ENCODE measurements at places on chromosomes 6 and 20. TPM values are rescaled to one million over a fixed set of nuclear protein-coding genes. Genes with fewer than 3 reads are reported as not detected.

The AP5S1 gene
- polyA plus RNA-seq = 15.1 TPM

The PRR18 gene
- 22.1 TPM for polyA plus RNA-seq

The B3GAT2 gene
- polyA plus RNA-seq = 3.6 TPM

The ADGRG6 gene
- polyA plus RNA-seq = 0.42 TPM

The TTBK1 gene
- 37.9 TPM for polyA plus RNA-seq

The KCNK15 gene
- 0.12 TPM for polyA plus RNA-seq

The R3HDML gene
- not detected for polyA plus RNA-seq

The ENPP1 gene
- polyA plus RNA-seq = 0.36 TPM

The HLA-DRA gene
- 58.2 TPM for polyA plus RNA-seq

The GJA10 gene
- polyA plus RNA-seq = not detected

The PDE10A gene
- polyA plus RNA-seq = 0.64 TPM

The RIPOR3 gene
- polyA plus RNA-seq = 0.29 TPM

The EFCAB8 gene
- polyA plus RNA-seq = 0.25 TPM

The OR12D3 gene
- polyA plus RNA-seq = not detected

The TFAP2D gene
- not detected for polyA plus RNA-seq

The NXT1 gene
- 31.2 TPM for polyA plus RNA-seq

The SIRPD gene
- not detected for polyA plus RNA-seq

The GABRR1 gene
- polyA plus RNA-seq = not detected

The LHFPL5 gene
- polyA plus RNA-seq = 5.4 TPM

The PLN gene
- 27.6 TPM for polyA plus RNA-seq

The SRSF12 gene
- 5.8 TPM for polyA plus RNA-seq

The MAVS gene
- 20.6 TPM for polyA plus RNA-seq

The RAB32 gene
- polyA plus RNA-seq = 2.4 TPM

The METTL24 gene
- not detected for polyA plus RNA-seq

The RIMS1 gene
- polyA plus RNA-seq = 2.0 TPM

The CST2 gene
- polyA plus RNA-seq = not detected

The NPBWR2 gene
- polyA plus RNA-seq = not detected

The EYS gene
- polyA plus RNA-seq = not detected

The OPRL1 gene
- 10.8 TPM for polyA plus RNA-seq

The CHRNA4 gene
- polyA plus RNA-seq = 6.4 TPM

The ZC2HC1B gene
- polyA plus RNA-seq = not detected

The GSTA3 gene
- not detected for polyA plus RNA-seq

The HUS1B gene
- not detected for polyA plus RNA-seq

The SLC22A16 gene
- polyA plus RNA-seq = 0.53 TPM

The ADGRF1 gene
- polyA plus RNA-seq = not detected

The TREM1 gene
- polyA plus RNA-seq = 0.93 TPM

The TJAP1 gene
- polyA plus RNA-seq = 29.1 TPM

The BPIFB1 gene
- polyA plus RNA-seq = not detected

The POU5F1 gene
- not detected for polyA plus RNA-seq

The E2F1 gene
- 73.1 TPM for polyA plus RNA-seq

The NKX2-4 gene
- not detected for polyA plus RNA-seq

The ID1 gene
- 109 TPM for polyA plus RNA-seq

The TP53TG5 gene
- polyA plus RNA-seq = 4.8 TPM

All from brain (organoid and tissue), 16 donors.